ENCODE measurements at places on chromosomes 4 and X.

GRCh38 chr4:3039706-3040366 is 34.5 kb downstream of the HTT-AS start:
- DNase-seq, result no peak

GRCh38 chrX:70079870-70080269 is 17.6 kb downstream of the OTUD6A start:
- no peak for DNase-seq

- DNase-seq, result no peak
Measured at GRCh38 chr4:115325836-115326235, 212.4 kb upstream of the NDST4 start.

- DNase-seq, result no peak
Measured at GRCh38 chrX:31178064-31178768, 106.4 kb upstream of the FTHL17 start.

DNA sequence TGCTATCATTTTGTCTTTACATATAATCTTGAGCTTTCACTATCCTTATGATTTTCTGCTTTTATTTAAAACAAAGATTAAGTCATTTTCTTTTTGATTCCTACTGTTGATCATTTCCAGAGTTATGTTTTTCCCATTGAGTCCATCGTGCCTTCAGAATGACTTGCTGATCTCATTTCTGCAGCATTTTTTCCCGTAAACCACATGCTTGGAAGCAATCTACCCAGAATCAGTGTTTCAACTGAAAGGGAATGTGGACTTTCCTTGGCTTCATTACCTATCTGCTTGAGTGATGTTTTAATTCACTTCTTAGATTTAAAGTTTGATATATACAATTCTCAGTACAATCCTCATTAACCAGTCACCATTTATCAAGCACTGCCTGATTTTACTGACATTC is 192.4 kb upstream of the FSTL5 start:
- no peak for DNase-seq

- DNase-seq, result no peak
Measured at GRCh38 chr4:175946472-175947116, 119.0 kb upstream of the WDR17 start.

DNA sequence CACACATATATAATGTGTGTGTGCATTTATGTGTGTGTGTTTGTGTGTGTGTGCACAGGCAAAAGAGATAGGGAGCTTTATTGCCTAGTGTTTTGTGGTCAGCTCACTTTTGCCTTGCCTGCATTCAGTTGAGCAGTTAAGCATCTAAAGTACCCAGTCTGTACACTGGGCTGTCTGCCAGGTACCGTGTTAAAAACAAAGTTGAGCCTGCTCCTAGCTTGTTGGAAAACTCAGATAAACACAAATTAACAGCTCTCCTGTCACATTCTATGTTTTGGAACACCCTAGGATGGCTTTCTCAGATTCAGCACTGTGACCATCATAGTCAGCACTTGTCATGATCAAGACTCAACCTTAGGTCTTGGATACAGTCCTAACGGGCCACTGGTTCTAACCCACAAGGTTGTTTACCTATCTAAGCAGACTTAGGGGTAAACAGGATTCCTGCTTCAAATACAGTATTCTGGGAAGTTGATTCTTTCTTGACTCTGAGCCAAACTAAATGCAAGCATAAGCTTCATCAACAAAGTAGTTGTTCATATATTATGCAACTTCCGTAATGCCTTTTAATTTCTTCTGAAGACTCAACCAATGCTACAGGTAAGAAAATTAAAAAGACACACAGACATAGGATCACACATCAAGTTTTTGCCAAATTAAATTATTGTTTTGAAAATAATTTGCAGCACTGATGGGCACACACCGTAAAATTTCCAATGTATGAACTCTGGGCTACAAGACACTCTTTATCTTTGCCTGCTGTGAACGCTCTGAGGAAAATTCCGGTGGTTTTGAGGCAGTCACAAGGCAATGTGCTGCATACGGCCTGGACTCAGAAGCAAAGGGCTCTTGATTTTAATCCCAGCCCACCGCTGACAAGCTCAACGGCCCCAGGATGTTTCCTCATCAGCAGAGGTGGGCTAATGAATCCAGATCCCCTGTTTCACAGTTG is 11.3 kb upstream of the CD99 start:
- no peak for DNase-seq

DNA sequence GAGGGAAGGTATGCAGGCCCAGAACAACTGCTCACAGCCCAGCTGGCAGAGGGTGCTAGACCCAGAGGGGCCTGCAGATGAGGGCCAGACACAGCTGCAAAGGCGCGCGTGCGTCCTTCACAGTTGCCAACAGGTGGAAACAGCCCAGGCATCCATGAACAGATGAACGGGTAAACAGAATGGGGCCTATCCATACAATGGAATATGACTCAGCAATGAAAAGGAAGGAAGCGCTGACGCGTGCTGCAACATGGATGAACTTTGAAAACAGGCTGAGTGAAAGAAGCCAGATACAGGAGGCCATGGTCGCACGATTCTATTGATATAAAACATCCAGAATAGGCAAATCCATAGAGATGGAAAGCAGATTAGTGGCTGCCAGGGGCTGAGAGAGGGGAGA is 83.1 kb upstream of the DDX3X start:
- DNase-seq, result no peak

GRCh38 chrX:125093852-125094251 is 225.8 kb upstream of the TEX13C start:
- DNase-seq, result no peak

DNA sequence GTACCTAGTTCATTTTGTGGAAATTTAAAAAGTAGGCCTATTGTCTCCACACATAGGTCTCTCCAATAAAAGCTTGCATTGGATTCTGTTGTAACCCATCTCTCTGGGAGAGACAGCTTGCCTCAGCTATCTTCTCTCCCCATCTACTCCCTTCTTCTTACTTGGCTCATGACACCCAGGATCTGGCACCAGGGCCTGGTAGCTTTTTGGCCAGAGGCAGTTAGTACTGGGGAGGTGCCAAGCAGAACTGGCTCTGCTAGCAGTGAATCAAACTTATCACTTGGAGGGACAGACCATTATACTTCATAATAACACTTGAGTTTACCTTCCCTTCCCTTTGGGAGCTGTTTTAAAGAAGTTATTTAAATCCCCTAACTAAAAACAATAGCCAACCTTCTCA is 31.8 kb downstream of the PLAC1 start:
- DNase-seq, result no peak

DNA sequence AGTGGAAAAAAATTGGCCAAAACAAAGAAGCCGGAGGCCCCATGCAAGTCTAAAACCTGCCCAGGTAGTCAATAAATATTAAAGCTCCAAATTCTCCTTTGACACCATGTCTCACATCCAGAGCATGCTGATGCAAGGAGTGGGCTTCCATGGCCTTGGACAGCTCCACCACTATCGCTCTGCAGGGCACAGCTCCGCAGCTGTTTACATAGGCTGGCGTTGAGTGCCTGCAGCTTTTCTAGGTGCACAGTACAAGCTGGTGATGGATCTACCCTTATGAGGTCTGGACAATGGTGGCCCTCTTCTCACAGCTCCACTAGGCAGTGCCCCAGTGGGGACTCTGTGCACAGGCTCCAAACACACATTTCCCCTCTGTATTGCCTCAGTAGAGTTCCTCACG is 84.2 kb upstream of the LANCL3 start:
- DNase-seq, result no peak

DNA sequence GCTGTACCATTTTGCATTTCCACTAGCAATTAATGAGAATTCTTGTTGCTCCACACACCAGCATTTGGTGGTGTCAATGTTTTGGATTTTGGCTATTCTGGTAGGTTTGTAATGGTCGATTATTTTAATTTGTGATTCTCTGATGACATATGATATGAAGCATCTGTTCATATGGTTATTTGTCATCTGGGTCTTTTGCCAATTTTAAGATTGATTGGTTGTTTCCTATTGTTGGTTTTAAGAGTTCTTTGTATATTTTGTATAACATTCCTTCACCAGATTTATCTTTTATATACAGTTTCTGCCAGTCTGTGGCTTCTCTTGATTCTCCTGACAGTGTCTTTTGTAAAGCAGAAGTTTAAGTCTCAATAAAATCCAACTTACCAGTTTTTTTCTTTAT is 18.5 kb upstream of the BDH2 start:
- no peak for DNase-seq

DNA sequence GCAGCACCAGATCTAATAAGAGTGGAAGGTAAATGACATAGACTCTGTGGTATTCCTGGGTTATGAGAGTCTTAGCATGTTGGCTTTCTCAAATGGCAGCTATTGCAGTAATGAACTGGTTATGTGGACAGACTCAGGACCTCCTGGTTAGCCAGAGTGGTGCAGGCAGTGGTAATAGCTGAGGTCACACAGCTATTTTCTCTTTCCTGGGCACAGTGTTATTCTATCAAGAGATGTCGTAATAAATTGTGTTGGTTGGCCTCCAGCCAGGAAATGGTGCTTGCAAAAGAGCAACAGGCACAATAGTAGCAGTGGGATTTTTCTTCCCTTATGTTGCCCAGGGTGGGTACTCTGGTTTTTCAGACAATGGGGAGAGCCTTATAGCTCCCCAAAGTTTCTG is 279.2 kb upstream of the FGF16 start:
- DNase-seq, result no peak

DNA sequence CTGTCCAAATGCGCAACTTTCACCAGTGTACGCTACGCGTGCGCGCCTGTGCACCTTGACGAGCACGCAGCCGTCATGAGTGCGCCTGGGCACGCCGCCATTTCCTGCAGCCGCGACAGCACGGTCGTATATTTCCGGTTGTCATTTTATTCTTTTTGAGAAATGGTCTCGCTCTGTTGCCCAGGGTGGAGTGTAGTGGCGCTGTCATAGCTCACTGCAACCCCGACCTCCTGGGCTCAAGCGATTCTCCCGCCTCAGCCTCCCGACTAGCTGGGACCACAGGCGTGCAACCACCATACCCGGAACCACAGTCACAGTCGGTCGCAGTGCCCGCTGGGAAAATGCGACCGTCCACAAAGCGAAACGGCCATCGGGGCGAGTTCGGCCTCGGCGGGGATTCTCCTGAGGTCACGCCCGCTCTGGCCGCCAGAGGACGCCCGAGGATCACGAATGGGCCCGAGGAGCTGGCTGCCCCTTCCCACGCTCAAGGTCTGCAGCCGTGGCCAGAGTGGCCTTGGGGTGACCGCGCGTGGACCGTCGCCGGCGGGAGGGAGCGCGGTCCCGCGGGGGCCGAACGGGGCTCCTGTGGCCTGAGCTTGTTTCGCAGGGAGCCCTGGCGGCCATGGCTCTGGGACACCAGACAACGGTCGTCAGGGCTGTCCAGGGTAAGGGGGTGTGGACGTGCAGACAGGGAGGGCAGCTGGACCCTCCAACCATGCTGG is 23.7 kb upstream of the PNMA3 start:
- peak; percentile 89 for DNase-seq

DNA sequence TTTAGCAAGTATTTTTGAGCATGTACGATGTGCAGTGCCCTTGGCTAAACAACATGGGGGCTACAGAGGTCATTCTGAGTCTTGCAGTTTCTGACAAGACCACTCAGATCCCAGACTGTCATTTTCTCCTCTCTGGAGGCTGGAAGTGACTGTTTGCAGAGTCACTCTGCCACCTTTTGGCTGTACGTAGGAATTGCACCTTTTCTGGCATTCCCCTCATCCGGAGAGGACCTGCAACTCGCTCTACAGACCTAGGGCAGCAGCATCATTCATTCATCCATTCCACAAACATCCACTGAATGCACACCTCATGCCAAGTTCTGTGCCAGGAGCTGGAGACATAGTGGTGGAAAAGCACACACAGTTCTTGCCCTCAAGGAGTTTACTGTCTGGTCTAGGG is 160.4 kb upstream of the GPR101 start:
- no peak for DNase-seq

DNA sequence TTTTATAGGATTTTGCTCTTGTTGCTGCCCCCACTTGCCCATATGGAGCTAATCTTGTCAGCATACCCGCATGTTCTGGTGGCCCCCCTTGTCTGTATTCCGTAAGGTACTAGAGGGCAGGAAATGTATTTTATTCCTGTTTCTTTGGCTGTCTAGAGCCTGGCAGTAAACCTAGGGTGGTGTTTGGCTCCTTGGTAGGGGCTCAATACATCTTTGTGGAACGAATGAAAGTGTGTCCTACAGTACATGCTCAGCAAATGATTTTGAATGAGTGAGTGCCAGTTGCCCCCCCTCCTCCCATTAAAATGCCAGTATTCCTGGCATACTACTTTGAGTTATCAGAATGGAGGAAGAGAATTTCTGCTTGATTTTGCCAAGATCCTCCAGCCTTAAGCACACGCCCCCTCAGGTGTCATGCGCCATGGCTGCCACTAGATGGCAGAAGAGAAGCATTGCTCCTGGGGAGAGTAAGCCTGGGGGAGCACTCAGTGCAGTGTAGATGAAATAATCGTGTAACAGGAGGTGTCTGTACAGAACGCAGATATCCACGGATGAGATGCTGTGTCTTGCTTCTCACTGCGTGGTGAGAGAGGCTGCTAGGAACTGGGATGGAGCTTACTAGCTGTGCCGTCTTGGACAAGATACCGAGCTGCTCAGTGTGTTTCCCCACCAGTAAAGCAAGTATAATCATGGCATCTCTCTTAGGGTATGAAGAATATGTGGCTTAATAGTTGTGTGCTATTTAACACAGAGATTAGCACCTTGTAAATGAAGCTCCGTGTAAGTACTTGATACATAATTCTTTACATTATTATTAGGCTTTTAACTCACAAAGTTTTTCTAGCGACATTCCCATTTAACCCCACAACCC is 17.2 kb upstream of the RNF212 start:
- DNase-seq, result peak; percentile 85

DNA sequence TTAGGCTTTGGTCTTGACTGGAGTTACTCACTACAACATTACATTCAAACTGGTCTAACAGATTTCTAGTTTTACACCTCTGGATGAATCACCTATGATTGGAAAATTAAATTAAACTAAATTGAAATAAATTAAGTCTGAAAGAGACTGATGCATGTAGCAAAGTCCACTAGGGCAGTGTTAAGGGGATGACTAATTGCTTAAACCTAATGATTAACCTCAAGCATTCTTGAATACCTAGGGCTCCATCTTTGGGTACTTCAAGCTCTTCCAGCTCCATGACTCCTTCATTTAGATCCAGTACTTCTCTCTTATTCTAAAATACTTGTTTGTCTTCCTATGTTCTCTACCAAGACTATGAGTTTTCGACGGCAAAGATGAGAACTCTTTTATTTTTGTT is 86.8 kb downstream of the SH2D1A start:
- DNase-seq, result no peak

- no peak for DNase-seq
Measured at GRCh38 chr4:38128478-38129459, 168.6 kb downstream of the PTTG2 start.

- DNase-seq, result no peak
Measured at GRCh38 chr4:127870688-127871087, 10.0 kb upstream of the PLK4 start.
